ENCODE measurements at places on chromosomes 1 and 21.

DNA sequence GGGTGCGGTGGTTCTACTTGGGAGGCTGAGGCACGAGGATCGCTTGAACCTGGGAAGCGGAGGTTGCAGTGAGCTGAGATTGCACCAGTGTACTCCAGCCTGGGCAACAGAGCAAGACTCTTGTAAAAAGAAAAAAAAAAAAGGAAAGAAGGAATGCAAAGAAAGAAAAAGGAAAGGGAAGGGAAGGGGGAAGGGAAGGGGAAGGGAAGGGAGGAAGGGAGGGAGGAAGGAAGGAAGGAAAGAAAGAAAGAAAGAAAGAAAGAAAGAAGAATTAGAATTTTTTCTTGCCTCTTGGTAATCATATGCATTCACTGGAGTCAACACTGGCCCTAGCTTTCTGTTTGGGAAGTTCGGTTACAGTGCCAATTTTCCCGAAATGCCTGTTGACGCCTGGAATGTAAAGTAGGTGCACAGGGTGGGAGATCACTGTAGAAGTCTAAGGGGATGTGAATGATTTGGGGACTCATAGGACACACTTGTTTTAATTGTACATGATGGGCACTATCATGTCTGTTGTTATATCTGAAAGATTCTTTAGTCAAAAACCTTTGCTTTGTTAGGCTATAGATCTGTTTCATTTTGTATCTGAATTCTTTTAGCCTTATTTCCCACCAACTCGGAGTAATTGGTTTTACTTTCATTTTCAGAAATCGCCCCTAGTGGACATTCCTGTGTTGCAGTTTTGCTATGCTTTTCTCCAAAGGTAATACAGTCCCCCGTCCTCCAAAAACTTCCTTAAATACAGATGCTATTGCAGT lies 59.8 kb upstream of the MORC3 start:
- DNase-seq: no peak

- DNase-seq: no peak
These were observed 6.7 kb upstream of the SH2D2A start for GRCh38 chr1:156823210-156823790.

- no peak for DNase-seq
These were observed 3.6 kb upstream of the TNNT2 start for GRCh38 chr1:201381130-201381529.

DNA sequence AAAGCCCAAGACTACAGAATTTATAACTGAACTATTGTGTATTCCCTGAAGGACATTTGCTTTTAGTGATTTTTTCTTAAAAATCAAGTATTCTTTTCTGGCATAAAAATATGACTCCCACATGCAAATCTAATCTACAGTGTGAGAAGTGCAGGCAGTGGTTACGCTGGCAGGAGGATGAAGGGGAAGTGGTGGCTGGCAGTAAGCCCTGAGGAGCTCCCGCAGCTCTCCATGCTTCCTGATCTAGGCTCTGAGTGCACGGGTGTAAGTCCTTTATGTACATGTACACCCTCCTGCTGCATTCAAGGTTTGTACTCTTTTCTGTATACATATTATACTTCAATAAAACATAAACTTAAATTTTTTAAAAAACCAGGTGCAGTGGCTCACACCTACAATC lies 67.5 kb upstream of the PRDX6 start:
- no peak for DNase-seq

GRCh38 chr1:100589667-100590066 lies 51.7 kb downstream of the GPR88 start:
- no peak for DNase-seq

DNA sequence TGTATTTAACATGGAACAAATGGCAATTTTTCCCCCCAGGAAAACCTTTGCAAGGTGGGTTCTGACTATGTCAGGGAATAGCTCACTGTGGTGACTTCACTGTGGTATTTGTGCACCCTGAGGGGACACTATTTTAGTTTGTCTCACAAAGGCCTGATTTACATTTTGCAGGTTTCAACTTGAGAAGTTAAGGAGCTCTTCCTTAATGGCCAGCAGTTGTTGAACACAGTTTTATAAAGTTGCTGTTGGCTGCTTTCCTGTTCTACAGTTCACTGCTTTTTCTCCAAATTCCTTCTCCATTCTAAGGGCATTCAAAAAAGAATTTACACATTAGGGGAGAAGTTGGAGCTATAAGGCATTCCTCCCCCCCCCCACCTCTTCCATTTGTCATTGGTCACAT lies 4.6 kb downstream of the LAMC1 start:
- no peak for DNase-seq

DNA sequence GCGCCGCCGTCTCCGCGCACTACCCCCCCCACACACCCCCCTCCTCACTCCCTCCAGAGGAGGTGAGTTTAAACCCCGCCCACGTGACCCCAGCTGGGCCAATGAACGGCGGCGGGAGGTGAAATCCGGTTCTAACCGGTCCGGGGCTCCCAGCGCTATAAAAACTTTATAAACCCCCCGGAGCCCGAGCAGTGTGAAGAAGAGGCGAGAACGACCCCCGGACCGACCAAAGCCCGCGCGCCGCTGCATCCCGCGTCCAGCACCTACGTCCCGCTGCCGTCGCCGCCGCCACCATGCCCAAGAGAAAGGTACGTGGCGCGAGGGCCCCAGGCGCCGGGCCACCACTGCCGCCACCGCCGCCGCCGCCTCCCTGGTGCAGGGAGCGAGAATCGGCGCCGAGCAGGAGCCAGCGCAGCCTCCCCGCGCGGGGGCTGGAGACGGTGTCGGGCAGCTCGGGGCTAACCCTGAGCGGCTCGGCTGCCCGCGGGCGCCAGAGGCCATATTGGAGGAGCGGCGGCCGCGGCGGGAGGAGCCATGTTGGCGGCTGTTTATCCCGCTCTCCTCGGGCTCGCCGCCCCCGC lies at the start of gene HMGN2:
Gene HMGN2 (plus strand): TSS at position 121 of the 581 bp plus-strand sequence. CDS start 173 bp downstream, at position 294.
- DNase-seq: peak; percentile 92

DNA sequence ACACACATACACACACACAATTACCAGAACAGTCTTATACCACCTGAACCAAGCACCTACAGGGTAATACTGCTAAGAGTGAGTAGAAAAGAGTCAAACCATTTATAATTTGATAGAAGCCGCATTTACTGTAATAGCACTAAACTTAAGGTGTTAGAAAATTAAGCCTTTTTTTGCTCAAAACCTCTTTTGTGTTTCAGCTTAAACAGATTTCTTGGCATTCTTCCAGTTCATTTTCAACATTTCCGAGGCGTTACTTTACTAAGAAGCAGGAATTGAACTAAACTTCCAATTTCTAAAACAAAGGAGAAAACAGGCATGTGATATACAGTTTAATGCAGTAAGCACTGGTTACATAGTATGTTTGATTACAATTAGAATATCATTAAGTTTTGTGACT lies 387.2 kb downstream of the NCAM2 start:
- no peak for DNase-seq

GRCh38 chr1:162910161-162910560 lies 49.2 kb upstream of the CCDC190 start:
- DNase-seq: no peak

DNA sequence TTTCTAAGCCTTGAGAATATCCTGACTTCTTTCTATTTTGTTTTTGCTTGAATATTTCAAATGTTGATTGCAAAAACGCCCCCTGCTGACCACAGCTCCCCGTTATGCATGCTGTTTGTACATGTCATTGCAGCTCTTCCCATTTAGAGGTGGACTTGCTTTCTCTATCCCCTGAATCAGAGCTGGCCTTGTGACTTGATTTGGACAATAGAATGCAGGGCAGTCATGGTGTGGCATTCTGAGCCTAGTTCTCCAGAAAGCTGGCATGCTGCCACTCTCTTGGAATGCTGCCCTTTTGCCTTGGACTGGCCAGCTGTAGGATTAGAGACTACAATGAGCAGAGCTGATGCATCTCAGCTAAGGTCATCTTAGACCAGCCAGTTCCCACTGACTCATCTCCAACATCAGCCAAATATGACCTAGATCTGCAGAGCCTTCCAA lies 1561.5 kb downstream of the MRPL39 start:
- peak; percentile 96 for DNase-seq

- DNase-seq: no peak
These were observed 81.4 kb downstream of the NENF start for GRCh38 chr1:212514056-212514614.

GRCh38 chr1:201459775-201460174 lies 9.2 kb downstream of the PHLDA3 start:
- no peak for DNase-seq

DNA sequence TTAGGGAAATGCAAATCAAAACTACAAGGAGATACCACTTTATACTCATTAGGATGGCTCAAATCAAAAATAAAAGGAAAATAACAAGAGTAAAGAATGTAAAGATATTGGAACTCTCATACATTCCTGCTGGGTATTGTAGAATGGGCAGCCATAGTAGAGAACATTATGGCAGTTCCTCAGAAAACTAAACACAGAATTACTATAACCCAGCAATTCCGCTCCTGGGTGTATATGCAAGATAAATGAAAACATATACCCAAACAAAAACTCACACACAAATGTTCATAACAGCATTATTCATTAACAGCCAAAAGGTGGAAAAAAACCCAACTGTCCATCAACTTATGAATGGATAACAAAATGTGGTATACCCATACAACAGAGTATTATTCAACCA lies 11.4 kb downstream of the BEND5 start:
- no peak for DNase-seq

- peak; percentile 88 for DNase-seq
These were observed at the start of gene EFNA1 for GRCh38 chr1:155127105-155127966. Gene EFNA1 (plus strand): TSS chr1:155127876. CDS start chr1:155127978, 102 bp downstream.

GRCh38 chr1:34276606-34277005 lies 99.9 kb downstream of the C1orf94 start:
- no peak for DNase-seq

DNA sequence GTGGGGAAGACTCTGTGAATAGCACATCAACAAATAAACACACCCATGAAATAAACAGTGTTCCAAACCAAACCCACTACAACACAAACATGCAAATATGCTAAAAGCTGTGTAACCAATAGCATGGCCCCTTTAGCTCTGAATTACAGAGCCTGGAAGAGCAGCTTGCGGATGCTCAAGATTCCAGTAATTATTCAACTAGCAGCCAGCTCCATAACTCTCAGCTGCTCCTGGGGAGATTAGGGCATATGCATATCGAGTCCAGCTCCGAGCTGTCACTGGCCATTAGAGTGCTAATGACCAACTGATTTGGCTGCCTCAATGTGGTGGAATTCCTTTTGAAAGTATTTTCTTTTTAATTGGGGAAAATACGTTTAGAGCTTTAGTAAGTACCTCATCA lies 207.1 kb downstream of the HHAT start:
- DNase-seq: no peak

- no peak for DNase-seq
These were observed 85.4 kb upstream of the CD53 start for GRCh38 chr1:110787328-110788071.

DNA sequence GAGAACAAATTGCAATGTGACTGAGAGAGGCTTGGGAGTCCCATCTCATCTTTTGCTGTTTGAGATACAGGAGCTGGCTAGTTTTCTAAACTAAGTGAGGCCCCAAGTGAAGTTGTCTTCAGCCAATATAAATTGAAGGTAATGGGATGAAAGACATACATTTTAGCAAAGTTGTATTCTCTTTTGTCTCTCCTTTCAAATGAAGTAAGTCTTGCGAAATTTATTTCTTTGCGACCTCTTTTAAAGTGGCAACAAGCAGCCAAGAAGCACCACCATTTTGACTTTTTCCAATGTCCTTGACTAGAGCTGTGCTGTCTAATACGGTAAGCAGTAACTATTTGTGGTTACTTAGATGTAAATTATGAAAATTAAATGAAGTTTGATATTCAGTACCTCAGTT lies 385.7 kb downstream of the USP25 start:
- DNase-seq: no peak

DNA sequence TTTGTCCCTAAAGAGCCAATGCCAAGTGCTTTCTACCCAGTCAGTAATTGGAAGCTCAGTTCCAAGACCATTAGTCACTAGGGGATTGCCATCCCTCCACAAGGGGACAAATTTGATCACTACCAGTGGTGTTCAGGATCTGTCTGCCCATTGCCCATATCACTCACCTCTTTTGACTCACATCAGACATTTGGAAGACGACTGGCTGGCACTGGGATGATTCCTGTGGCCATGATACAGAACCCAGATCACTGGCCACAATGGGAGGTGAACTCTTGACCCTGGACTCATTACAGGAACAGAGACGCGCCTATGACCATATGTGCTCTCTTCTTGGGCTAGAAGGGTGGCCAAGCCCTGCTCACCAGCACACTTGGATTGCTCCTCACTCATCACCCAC lies 71.0 kb downstream of the COLGALT2 start:
- no peak for DNase-seq

GRCh38 chr1:225695578-225696337 lies 42.8 kb upstream of the ENAH start:
- DNase-seq: no peak

GRCh38 chr1:15965228-15965767 lies 10.6 kb downstream of the ZBTB17 start:
- DNase-seq: peak; percentile 72

- DNase-seq: no peak
These were observed 142.9 kb upstream of the WNT4 start for GRCh38 chr1:22285549-22286396.

DNA sequence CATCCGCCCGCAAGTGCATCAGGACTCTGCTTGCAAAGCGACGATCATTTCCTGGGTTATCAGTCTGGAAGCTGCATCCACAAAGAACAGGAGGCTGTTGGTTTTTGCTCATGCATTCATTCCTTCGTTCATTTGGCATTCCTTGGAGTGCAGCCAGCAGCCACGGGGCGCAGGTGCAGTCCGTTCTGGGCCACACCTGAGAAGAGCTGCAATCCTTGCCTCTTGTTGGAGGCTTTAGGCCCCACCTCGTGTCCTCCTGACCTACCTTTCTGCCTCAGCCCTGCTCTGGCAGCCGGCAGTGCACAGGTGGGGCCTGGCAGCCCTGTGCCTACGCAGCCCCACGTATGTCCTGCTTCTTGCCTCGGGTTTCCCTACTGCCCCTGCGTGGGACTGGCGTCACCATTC lies 19.6 kb upstream of the C2CD2 start:
- no peak for DNase-seq

- DNase-seq: no peak
These were observed 124.2 kb upstream of the LMO4 start for GRCh38 chr1:87204441-87204840.

- no peak for DNase-seq
These were observed 161.6 kb downstream of the GLUL start for GRCh38 chr1:182229921-182230491.

GRCh38 chr1:85135392-85135798 lies 65.4 kb downstream of the SYDE2 start:
- DNase-seq: no peak

DNA sequence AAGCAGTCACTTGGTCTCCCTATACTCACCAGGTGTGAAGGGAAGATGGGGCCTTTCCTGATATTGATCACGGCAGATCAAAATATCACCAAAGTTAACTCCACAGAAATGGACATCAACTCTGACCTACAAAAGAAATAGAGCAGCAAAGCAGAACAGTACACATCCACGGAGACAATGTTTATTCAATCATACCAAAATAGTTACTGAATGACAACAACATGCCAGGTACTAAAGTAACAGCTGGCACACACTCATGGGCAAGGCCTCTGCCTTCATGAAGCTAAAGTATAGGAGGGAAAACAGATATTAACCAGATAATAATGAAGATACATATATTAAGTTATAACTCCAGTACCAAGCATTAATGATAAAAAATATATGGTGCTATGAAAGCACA lies 59.2 kb upstream of the RASAL2 start:
- no peak for DNase-seq

GRCh38 chr1:198374288-198374687 lies 166.2 kb downstream of the ATP6V1G3 start:
- DNase-seq: no peak

GRCh38 chr1:107138166-107138565 lies 2.7 kb upstream of the NTNG1 start:
- no peak for DNase-seq
